ENCODE measurements at places on chromosomes 7 and 10.

DNA sequence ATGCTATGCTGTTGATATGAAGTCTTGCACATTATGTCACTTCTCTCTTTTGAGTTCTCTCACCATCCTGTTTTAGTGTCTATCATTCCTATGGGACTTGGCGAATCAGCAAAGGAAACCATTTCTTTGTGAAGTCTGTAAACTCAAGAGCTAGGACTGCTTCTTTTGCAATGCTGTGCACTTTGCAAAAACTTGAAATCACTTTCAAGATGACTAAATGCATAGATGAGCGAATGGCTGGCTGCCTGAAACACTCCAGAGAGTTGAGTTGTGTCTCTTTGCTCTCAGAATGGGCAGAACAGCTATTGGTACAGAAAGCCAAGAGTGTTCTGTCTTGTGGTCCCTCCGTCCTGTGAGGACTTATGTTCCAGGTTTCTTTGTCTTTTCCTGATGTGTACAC, 18.3 kb upstream of the ELMO1 start:
- no peak for DNase-seq

GRCh38 chr7:69610374-69611084, 12.3 kb downstream of the AUTS2 start:
- no peak for DNase-seq

GRCh38 chr7:150335108-150335773, 6.2 kb downstream of the RARRES2 start:
- no peak for DNase-seq

DNA sequence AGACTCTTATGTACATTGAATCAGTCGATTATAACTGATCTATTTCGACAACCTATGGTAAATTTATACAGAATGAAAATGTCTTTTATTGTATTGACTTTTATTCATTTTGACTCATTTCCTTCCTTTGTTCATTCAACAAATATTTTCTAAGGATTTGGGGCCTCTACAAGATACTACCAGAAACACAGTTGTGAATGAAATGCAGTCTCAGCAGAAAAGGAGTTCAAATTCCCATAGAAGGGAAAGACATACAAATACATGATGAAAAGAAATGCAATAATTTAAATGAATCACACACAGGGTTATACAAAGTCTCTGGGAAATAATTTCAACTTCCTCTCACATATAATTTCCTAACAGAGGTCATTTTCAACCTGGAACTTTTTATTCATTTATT, 134.0 kb upstream of the SEMA3A start:
- no peak for DNase-seq

- DNase-seq: no peak
These were observed 24.4 kb downstream of the EPHB4 start for GRCh38 chr7:100802951-100803350.

- DNase-seq: peak; percentile 39
These were observed 96.7 kb downstream of the TWIST1 start for GRCh38 chr7:19020711-19021110.

DNA sequence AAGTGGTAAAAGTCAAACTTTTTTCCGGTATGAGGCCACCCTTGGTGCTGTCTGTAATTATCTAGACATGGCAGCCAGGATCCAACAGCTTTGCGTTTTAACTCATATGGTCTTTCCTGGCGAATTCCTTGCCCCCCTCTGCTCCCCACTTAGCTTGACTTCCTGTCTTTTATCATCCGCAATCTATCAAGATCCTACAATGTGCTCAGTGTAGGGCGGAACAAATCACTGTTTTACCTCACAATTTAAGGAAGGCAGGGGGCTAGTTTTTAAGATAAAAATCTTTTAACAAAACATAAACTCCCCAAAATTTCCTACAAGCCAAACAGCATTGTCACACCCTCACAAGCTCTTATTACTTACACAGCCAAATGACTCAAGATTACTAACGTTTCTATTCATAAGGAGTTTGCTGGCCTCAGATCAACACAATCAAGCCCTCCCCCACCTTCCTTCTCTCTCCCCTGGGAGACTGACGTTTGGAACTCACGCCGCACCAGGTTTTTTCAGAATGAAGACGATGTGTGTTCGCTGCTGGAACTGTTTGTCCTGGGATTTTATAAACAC, 1.3 kb upstream of the CDK14 start:
- peak; percentile 85 for DNase-seq
